ENCODE measurements at places on chromosomes 16 and 17.
A peak's percentile ranks its signal among the peaks of the same experiment; 100 is the strongest.

- no peak for DNase-seq
Measured at GRCh38 chr16:49049191-49049590, 232.4 kb downstream of the CBLN1 start.

- DNase-seq, result no peak
Measured at GRCh38 chr17:83151442-83152226, 72.2 kb downstream of the METRNL start.

DNA sequence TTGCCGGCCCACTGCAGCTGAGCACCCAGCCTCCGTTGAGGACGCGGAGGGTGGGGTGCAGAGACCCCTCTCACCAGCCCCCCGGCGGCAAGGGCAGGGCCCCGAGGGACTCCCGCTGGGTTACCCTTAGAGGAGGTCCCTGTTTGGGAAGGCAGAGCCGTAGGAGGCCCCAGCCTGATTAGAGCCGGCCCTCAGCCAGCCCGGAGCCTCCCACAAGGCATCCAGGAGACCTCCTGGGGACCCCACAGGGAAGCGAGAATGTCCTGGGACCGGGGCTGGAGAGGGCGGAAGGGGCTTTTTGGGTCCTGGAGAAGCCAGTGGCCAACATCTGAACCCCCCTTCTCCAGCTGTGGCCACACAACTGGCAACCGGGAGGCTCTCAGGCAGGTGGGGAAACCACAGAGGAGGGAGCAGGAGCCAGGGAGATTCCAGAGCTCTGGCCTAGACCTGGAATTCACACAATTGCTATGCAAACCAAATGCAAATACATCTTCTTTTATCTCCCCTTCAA, 21.7 kb upstream of the SP6 start:
- DNase-seq, result no peak

GRCh38 chr17:46771561-46772474, 46.7 kb downstream of the WNT3 start:
- peak; percentile 7 for DNase-seq

GRCh38 chr16:74582970-74583369, 23.9 kb downstream of the GLG1 start:
- DNase-seq, result no peak

GRCh38 chr17:80664217-80664790, 119.7 kb downstream of the RPTOR start:
- DNase-seq, result no peak
